ENCODE measurements at places on chromosomes 4 and X.

- no peak for DNase-seq
Observed at GRCh38 chrX:11285651-11286050, 7.6 kb upstream of the AMELX start.

- DNase-seq = no peak
Observed at GRCh38 chr4:13782231-13782630, 154.7 kb upstream of the BOD1L1 start.

DNA sequence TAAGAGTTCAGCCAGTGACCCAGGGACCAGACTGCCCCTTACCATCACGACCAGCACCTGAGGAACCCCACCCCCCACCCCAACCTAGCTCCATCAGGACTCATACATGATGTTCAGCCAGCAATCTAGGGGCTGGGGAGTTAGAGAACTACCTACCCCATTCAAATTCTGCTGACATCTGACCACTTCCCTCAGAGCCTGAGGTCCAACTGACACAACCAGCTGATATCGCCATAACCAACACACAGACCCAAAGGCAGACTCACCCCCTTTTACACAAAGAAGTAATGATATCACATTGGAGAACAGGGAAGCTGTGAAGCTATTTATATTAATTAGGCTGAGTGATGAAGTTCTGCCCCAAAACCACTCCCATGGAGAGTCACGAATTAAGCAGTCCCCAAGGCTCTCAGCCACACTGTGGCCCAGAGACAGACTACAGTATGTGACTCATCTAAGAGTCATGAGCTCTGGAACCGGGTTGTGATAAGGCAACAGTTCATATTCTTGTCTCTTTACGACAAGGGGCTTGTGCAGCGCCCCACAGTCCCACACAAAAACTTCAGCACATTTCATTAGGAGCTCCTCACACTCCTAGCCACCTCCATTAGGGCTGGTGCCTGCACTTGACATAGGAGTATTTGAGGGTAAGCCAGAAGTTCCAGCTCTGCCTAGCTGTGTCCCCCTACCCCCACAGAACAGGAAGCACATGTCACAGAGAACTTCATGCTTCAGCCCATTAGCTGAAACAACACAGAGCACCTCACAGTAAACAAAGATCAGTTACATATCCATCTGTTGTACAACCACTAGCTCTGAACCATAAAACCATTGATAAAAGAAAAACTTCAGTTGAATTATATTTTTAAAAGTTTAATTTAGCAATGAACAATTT lies 184.7 kb upstream of the ZCCHC13 start:
- peak; percentile 27 for DNase-seq

- no peak for DNase-seq
Observed at GRCh38 chr4:54614149-54614548, 43.6 kb upstream of the KIT start.

- no peak for DNase-seq
Observed at GRCh38 chr4:8855818-8856245, 15.8 kb downstream of the HMX1 start.

- no peak for DNase-seq
Observed at GRCh38 chrX:154791467-154791866, 13.8 kb downstream of the MPP1 start.

- DNase-seq = no peak
Observed at GRCh38 chr4:127783026-127783769, 1.1 kb downstream of the HSPA4L start.

GRCh38 chrX:85905851-85906250 lies 141.5 kb downstream of the CHM start:
- no peak for DNase-seq

DNA sequence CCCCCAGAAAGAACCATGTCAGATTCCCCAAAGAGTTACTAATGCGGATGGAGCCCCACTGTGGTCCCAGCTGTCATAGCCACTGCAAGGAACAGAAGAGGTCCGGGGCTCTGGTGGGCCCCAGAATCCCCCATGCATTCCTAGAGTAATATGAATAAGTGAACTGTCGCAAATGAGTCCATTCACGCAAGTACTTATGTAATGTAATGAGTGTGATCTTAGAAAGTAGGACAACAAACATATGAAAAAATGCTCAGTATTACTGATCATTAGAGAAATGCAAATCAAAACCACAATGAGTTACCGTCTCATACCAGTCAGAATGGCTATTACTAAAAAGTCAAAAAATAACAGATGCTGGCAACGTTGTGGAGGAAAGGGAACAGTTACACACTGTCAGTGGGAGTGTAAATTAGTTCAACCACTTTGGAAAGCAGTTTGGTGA lies 141.5 kb upstream of the RBPJ start:
- DNase-seq = no peak

GRCh38 chr4:123671636-123672404 lies 275.2 kb downstream of the SPRY1 start:
- no peak for DNase-seq

- no peak for DNase-seq
Observed at GRCh38 chr4:75056277-75056676, 123.4 kb downstream of the PARM1 start.

- no peak for DNase-seq
Observed at GRCh38 chr4:66565801-66566200, 895.5 kb upstream of the EPHA5 start.

DNA sequence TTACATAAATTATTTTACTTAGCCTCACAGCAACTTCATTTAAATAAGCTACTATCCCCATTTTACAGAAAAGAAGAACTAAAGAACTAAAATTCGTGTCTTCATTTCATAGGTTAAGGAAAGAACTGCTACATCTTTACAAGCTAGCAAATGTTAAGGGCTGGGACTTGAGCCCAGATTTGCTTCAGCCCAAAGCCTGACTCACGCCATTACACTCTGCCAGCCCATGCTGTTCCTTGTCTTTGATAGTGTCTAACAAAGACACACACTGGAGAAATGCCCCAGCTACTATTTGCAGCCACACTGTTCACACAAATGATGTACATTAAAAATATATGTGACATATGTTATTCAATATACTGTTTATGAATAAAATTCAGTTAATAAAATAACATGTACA lies 29.0 kb upstream of the ERVMER34-1 start:
- no peak for DNase-seq

- no peak for DNase-seq
Observed at GRCh38 chrX:8783097-8783713, 18.0 kb downstream of the FAM9A start.

DNA sequence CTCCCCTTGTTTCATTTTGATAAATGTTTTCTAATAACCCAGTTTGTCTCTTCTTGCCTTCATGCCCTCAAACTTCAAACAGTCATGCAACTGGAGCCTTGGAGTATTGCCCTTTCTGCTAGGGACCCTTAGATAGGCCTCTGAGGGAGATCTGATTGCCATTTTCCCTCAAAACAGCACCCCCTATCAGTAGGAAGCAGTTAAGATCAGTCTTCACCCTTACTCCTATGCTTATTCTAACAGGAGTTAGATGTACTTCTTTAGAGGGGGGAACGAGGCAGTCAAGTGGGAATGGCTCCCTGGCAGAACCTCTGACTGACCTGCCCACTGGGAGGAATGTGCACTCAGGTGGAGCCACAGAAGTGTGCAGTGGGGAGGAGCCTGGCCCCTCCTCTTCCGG lies 74.1 kb downstream of the FAM47A start:
- DNase-seq = no peak

DNA sequence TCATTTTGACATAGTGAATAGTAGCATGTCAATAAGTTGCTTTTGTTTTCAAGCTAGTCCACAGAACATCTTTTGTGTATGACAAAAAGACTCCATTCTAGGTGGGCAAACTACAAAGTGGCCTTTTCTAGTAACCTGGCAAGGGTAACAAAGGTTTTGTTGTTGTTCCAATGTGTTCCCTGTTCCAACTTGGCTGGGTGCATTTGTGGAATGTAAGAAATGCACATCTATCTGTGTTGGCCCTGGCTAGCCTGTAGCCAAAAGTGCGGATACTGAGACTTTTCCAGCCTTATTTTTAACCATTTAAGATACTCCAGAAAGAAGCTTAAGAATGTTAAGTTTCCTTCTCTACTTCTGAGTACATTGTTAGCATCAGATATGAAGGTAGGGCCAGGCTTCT lies 118.7 kb upstream of the CHRDL1 start:
- no peak for DNase-seq

DNA sequence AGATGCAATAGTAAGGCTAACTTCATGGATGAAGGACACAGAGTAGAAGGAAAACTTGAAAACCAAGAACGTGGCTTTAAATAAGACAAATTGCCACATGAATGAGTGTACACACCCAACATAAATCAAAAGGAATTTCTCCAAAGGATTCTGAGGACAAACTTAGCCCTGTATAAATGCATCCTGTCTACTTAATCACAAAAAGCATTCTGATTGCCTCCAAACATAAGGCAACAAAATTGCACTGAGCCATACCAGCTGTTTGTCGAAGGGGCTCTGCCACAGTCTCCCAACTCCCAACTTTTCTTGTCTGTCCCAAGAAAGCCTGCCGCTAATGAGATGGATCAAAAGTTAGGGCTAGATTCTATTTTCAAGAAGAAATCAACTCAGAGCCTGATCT lies 194.3 kb downstream of the SOWAHB start:
- no peak for DNase-seq

DNA sequence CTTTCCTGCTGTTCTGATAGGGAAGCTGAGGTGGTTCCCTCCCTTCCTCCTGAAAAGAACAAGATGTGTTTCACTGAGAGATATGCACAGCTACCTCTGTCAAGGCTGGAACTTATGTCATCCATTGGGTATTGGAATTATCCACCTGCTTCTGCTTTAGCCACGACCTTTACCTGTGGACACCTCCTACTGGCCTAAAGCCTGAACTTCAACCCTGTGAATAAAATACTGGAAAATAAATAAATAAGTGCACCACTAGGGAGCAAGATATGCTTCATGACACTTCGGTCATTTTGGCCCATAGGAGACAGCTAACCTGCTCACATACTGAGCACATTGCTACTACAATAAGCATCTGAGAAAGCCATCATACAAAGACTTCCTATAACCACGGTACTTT lies 419.9 kb upstream of the NWD2 start:
- DNase-seq = no peak

- DNase-seq = no peak
Observed at GRCh38 chr4:158519226-158519625, 2.5 kb upstream of the RXFP1 start.

DNA sequence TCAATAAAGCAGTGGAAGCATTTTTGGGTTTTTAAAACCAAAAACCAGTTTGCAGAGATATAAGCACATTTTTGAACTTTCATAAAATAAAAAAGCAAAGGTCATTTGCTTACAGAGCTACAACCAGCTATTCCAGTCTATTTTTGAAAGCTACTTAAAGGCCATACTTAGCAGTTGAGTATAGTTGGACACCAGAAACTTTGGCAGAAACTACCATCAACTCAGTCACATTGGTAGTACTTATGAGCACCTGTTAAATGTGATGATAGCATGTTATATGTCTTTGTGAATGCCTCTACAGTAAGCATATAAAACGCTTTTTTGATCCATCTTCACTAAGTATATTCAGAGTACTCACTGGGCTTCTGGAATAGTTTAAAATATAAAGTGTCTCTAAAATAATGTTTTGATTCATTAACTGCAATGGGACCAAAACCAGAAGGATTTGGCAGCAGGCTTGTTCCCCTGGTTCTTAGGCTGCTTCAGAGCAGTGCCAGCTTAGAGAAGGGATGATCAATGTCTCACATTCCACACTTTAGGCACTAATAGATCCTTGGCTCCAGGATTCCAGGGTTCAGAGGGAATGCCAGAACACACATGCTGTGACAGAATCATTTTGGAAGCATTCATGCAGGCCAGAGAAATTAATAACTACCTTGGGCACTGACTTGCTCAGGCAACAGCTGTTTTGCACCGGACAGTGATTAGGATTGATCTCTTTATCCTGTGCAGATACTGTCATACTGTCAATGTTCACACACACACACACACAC lies 103.9 kb downstream of the IQCM start:
- DNase-seq = no peak

DNA sequence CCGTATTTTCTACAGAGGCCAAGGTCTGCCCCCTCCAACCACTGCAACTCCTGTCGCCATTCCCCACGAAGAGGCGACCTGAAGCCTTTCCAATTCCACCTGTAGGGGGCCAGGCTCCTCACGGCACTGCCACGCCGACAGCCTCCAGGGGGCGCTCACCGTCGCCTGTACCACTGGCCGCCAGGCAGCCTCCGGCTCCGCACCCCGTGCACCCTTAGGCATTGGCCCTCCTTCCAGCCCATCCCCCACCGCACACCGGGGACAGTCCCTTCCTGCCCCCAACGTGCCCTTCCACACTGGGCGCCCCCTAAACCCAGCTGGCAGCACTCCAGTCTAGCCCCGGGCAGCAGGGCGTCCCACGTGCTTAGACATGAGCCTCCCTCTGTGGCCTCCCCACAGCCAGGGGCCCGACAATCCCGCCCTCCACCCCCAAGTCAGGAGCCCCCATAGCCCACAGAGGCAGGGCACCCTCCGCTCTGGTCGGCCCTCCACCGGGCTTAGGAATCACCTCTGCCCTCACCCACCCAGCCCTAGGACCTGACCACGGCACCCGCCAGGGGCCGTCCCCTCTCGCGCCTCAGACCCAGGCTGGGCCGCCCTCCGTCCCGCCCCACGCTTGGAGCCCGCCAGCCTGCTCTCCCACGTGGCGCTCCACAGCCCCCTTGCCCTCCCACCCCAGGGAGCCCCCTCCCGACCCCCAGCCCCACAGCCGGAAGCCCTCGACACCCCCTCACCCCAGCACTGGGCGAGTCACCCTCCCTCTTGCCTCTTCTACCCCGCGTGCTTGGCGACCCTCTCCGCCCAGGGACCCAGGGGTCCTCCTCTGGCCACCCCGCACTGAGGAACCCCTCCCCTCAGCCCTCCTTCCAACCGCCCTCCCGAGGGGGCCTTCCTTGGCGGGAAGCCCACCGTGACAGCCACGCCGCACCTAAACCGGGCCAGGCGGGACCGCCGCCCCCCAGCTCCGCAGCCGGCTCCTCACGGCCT lies 711 bp downstream of the PNMA6E start:
- DNase-seq = no peak

DNA sequence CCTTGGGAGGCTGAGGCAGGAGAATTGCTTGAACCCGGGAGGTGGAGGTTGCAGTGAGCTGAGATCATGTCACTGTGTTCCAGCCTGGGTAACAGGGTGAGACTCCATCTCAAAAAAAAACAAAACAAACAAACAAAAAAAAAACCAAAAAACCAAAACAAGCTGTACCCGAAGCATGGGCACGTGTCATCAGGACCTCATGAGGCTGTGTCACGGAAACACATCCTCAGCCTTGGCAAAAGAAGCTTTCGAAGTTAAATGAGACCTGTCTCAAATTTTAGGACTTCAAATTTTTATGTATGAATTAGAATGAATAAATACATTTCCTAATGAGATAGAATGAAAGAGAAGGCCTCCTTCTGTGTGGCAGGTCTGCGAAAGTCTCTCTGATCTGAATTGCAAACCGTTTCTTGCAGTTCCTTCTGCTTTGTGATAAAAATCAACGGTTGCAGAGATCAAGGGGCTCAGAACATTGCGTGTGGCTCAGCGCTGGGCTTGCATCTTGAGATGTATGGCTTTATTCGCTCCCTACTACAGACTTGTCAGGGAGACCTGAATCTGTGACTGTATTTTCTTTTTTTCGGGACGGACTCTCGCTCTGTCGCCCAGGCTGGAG lies 19.5 kb upstream of the CRLF2 start:
- DNase-seq = no peak

- DNase-seq = peak; percentile 40
Observed at GRCh38 chrX:53714580-53715345, 28.2 kb upstream of the HUWE1 start.

- DNase-seq = no peak
Observed at GRCh38 chr4:188612659-188613058, 473.4 kb downstream of the TRIML1 start.
